Gastrocnemius medialis (tissue), 4 donors: ENCODE measurements at places on chromosomes 7 and 10. TPM values are rescaled to one million over a fixed set of nuclear protein-coding genes. Genes with fewer than 3 reads are reported as not detected.

NDUFB8 gene
- total RNA-seq, result 213 TPM

AKR1E2 gene
- total RNA-seq, result 6.7 TPM

DMBT1 gene
- total RNA-seq, result not detected

DNA sequence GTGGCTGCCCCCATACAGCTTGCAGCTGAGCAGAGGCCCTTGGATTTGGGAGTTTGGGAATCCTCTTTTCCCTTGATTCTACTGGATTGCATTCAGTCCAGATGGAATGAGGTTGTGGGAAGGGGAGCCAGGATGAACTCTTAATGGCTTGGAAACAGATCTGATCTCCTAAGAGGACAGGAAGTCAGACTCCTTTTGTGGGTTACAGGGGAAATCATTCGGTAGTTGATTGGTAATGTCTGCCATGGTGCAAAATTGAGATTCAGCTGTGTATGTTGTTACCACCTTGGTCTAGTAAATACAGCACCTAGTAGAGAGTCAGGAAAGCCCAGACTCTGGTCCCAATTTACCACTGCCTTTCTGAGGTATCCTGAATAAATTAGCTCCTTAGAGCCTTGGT is 144.2 kb upstream of the TNRC18 start:
- H3K27ac ChIP-seq, result no peak overlapping the region
- H3K4me3 ChIP-seq, result no peak overlapping the region
- peaks cover 5% of the 10 kb centered on the region for H3K27me3 ChIP-seq
- peaks cover 14% of the 10 kb centered on the region for H3K4me1 ChIP-seq
- H3K36me3 ChIP-seq, result no peaks in the 10 kb centered on the region

GRCh38 chr7:129980667-129981066 is 27.9 kb upstream of the UBE2H start:
- DNase-seq, result no peak
- H3K27me3 ChIP-seq, result no peaks in the 10 kb centered on the region
- no peak overlapping the region for H3K27ac ChIP-seq
- H3K4me3 ChIP-seq, result no peak overlapping the region
- no peaks in the 10 kb centered on the region for H3K36me3 ChIP-seq
- H3K4me1 ChIP-seq, result no peaks in the 10 kb centered on the region

GRCh38 chr10:78868456-78868855 is 200.3 kb upstream of the ZMIZ1 start:
- H3K27ac ChIP-seq, result no peak overlapping the region
- H3K4me3 ChIP-seq, result no peak overlapping the region
- H3K36me3 ChIP-seq, result no peaks in the 10 kb centered on the region
- DNase-seq, result no peak
- H3K27me3 ChIP-seq, result no peaks in the 10 kb centered on the region

- H3K27ac ChIP-seq, result peak overlapping the region; percentile 100
- H3K27me3 ChIP-seq, result no peaks in the 10 kb centered on the region
- H3K4me1 ChIP-seq, result peaks cover 41% of the 10 kb centered on the region
- peak; percentile 86 for DNase-seq
These were observed 2.0 kb upstream of the LZTS2 start for GRCh38 chr10:100997360-100998182.
